ENCODE measurements at places on chromosomes 7 and 10.

GRCh38 chr10:22501863-22502262 is 156.6 kb downstream of the SPAG6 start:
- no peak for DNase-seq

DNA sequence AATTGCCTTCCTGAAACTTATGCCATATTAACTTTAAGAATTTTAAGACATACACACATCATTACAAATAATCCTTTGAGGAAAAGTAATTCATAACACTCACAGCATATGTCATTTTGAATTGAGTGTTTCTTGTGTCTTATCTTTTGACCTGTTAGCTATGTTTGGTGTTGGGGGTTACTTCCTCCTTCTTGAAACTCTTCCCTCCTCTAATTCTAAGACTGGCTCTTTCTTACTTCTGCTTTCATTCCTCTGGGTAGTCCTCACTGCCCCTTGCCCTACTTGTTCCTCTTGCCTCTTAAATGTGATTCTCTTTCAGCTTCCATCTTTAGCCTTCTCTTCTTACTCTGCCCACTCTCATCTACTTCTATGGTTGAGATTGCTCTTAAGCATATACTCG is 28.3 kb upstream of the PIP4K2A start:
- DNase-seq: no peak

GRCh38 chr7:107206136-107206535 is 37.3 kb downstream of the HBP1 start:
- DNase-seq: no peak

DNA sequence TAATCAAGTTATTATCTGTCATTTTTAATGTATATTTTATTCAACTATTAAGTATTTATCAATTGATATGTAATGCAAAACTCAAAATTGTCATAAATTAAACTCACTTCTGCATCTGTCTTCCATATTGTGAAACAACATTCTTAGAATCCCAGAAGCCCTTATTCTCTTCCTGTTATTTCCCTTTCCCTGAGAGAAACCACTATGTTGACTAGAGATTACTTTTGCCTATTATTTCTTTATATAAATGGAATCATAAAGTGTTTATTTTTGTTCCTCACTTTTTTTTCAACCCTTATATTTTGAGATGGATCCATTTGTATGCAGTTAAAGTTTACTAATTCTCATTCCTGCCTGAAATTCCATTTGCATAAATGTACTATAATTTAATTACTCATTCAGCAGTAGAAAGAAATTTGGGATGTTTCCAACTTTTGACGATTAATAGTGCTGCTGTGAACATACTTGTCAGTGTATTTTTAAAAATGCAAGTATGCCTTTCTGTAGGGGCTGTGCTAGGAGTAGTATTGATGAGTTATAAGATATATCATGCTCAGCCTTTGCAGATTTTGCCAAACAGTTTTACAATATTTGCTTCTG is 211.2 kb downstream of the SEMA3D start:
- DNase-seq: no peak

DNA sequence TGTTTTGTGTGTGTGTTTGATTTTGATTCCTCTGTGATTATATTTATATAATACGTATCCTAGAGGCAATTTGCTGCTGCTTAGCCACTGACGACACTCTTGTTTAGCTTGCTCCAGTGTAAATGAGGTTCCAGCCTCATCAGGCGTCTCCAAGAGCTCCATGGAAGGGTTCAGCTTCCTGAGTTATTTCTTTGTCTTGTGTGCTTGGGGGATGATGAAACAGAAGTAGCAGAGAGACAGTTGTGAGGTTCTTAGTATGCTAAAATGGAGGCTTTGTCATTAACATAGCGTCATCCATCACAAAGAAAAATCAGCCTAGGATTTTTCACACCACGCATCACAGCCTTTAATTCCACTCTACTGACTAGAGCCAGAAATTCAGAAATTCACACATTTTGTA is 85.1 kb downstream of the KLF6 start:
- DNase-seq: no peak

DNA sequence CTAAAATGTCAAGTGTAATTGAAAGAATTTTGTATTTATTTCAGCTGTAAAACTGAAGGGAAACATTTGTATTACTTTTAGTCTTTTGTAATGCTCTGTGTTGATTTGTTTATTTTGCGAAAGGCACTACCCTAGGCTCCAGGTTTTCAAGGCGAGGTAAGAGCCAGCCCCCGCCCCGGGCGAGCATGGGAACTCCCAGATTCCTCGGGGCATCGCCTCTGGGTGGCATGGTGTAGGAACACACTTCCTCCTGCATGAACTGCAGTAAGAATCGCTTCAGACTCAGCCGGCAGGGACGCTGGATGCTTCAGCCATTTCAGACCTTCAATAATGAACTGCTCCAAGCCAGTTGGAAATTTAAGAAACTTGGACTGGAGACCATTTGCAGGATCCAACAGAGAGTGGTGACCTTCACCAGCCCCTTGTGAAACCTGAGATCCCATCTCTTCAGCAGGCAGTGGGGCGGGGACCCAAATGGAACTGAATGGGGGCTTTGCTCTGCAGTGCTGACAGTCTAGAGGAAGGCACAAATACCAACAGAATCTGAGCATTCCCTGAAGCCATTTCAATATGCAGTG is 544.3 kb upstream of the MGMT start:
- DNase-seq: no peak

DNA sequence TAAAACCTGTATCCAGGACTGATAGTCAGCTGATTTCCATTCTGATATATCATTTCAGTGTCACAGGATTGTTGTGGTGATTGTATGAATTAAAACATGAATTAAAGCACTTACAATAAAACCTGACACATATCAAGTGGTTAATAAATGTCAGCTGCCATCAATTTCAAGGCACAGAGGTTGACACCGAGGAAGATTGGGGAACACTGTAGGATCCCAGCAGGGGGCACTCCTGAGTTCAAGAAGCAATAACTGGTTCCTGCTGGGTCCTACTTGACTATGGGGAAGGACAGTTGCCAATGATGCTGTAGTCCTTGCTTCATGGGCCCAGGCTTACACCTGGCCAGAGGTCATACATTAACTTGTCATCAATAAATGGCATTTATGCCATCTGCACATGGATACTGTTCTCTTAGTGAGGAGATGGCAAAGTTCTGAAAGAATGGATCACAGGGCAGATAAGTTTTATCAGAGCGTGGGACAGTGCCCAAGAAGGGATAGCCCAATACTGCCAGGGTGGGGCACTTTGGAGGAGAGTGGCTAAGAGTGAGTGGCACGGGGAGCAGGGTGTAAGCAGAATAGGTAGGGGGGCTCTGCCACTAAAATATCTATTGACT is 24.1 kb downstream of the FZD1 start:
- DNase-seq: no peak

DNA sequence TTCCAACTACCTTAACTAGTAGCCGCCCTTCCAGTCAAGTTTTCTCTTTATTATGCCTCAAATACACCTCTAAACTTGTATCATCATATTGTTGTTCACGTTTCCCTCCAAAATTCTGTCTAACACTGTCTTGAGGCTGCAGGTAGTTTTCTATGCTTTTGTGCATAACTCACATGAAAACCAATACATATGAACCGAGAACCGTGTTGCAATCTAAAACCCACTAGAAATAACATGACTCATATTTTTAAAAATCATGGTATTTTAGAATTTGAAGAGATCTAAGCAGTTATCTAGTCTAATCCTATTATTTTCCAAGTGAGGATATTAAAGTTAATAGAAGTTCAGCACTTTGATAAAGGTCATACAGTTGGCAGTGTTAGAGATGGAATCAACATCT is 18.2 kb downstream of the LIPF start:
- DNase-seq: no peak

- DNase-seq: no peak
These were observed 43.2 kb downstream of the SH2D4B start for GRCh38 chr10:80580638-80581468.

DNA sequence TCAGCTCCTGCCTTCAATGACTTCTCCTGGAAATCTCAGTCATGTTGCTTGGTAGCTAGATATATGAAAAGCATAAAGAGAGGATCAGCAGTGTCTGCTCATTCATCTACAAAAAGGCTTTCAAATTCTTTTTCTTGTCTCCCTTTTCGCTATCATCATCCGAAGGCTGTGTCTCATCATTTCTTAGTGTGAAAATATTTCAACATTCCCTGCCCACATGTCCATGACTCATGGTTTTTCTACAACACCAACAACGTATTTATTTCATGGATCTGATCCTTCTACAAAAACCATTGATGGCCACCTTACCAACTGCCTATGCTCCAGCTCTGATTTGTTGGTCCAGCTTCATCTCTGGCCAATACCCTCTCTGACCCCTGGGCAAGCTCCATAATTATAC is 472.5 kb upstream of the GHITM start:
- DNase-seq: no peak

- DNase-seq: no peak
These were observed 16.0 kb downstream of the ZFYVE27 start for GRCh38 chr10:97752956-97753355.

DNA sequence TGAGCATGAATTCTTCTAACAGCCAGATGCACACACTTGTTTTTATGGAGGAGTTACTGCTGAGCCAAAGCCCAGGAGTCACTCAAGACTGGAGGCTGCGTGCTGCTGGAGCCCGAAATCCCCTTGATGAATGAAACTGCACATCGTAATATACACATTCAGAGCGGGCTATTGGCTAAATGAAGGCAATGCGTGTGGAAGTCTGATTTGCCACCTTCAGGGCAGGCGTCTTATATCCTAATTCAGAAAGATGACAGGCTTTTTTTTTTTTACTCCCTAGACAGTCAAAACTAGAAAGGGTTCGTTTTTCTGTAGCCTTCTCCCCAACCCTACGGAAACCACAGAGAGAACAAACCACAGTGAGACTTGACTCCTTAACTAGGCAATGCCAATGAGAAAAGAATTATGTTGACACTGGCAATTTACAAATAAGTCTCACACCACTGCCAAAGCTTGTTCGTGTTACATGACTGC is 227.2 kb upstream of the KLF14 start:
- DNase-seq: no peak

GRCh38 chr10:120394446-120394845 is 62.6 kb upstream of the PLPP4 start:
- no peak for DNase-seq

- no peak for DNase-seq
These were observed 114.8 kb upstream of the LANCL2 start for GRCh38 chr7:55250313-55250712.

DNA sequence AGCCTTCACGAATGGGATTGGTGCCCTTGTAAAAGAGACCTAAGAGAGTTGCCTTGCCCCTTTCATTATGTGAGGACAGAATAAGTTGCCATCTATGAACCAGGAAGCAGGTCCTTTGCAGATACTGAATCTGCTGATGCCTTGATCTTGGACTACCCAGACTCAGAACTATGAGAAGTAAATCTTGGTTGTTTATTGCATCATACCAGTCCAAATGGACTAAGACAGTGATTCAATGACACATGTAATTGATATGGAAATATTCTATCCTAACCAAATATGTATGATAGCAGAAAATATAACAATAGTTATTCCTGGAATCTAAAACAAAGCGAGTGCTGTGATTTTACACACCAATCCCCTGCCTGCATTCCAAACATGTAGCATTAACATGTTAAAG is 17.0 kb upstream of the LYZL1 start:
- no peak for DNase-seq

DNA sequence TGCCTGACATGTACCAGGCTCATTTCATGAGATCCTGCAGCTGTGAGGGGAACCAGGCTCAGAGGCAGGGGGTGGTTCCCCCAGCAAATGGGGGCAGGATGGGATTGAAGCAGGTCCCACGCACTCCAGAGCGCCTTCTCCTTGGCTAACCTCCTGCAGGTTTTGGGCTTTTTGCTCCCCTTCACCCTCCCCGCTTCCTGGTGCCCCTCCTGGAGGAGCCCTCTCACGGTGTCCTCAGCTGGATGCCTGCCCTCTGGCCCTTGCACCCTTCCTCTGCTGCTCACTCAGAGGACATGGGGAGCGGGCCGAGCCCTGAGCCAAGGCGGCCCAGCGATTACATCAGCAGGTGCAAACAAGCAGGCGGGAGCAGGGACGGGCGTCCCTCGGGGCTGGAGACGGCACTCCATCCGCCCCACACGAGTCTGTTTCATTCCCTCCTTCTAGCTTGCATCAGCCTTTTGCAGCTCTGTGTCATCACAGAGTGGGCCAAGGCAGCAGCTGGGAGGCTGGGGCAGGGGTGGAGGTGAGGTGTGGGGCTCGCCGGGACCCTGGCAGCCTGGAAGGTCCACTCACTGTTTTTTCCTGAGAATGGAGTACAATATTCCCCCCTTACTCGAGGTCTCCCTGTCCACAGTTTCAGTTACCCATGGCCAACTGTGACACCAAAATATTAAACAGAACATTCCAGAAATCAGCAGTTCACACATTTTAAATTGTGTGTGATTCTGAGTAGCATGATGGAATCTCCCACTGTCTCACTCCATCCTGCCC is 52.7 kb upstream of the SLC29A3 start:
- no peak for DNase-seq

- no peak for DNase-seq
These were observed 5.4 kb upstream of the NRF1 start for GRCh38 chr7:129605960-129606614.

- DNase-seq: no peak
These were observed 4.2 kb downstream of the PARP12 start for GRCh38 chr7:140058517-140058916.

DNA sequence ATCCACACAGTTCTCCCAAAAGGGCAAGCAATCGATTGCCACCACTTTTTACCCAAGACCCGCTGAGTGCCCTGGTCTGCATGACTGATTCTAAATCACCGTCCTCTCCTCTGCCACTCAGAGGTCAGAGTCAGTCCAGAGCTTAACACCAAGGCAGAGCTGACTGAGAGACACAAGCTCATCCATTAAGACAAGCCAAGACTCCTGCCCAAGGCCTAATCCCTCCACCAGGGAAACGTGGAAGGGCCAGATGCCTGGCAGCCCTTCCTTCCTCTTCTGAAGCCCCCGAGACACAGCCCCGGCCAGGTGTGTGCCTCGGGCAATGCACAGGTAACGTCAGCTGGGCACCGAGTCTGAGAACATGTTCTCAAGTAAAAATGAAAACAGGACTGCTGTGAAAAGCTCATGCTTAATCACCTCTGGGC is 51.7 kb downstream of the DIP2C start:
- DNase-seq: no peak

DNA sequence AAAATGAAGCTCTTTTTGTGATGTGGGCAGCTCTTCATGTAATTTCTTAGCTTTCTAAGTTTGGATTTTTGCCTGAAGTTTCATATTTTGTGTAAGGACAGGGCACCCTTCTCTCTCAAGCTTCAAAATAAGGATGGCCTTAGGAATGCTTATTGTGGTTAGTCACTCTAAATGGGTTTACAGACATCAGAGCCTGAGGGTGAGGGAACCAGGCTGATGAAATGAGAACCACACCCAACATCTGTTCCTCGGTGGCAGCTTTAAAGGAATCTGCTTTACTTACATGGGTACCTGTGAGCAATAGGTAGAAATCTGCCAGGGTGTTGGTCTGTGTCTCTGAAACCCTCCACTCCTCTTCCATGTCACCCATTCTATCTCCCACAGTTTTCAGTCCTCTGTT is 174.3 kb downstream of the EMX2 start:
- DNase-seq: no peak
